ENCODE measurements at places on chromosomes 2 and 18. TPM values are rescaled to one million over a fixed set of nuclear protein-coding genes. Genes with fewer than 3 reads are reported as not detected.

DNA sequence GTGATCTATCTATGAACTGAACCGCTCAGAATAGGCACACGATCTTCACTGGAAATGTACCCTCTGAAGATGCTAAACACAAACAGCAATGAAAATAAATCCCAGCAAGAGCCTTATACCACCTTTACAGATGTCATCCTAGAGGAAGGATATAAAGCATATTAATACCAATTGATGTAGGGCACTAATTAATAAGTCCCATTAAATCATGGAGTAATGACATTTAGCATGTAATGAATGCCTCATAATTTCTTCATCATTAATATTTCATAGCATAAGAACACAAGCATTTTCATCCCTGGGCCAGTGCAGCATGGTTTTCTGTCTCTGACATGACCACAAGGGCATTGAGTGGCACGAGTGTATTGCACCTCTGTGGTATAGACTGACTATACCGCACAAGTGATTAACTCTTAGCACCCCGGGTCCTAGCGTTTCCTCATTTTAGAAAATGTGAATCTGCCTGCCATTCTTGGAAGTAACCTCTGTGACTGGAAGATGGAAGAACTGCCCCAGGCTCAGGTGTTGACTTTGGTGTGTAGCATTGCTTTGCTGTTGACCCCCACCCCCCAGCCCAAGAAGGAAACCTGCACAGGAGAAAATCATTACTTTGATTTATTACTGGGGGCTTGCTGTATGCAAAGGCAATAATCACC is 1.4 kb upstream of the TMEM178A start:
- peaks cover 15% of the 10 kb centered on the region for H3K36me3 ChIP-seq
- peaks cover 20% of the 10 kb centered on the region for H3K4me1 ChIP-seq
- H3K27ac ChIP-seq, result no peak overlapping the region
- peaks cover 42% of the 10 kb centered on the region for H3K27me3 ChIP-seq
- H3K4me3 ChIP-seq, result peak overlapping the region; percentile 48
- DNase-seq, result no peak

DNA sequence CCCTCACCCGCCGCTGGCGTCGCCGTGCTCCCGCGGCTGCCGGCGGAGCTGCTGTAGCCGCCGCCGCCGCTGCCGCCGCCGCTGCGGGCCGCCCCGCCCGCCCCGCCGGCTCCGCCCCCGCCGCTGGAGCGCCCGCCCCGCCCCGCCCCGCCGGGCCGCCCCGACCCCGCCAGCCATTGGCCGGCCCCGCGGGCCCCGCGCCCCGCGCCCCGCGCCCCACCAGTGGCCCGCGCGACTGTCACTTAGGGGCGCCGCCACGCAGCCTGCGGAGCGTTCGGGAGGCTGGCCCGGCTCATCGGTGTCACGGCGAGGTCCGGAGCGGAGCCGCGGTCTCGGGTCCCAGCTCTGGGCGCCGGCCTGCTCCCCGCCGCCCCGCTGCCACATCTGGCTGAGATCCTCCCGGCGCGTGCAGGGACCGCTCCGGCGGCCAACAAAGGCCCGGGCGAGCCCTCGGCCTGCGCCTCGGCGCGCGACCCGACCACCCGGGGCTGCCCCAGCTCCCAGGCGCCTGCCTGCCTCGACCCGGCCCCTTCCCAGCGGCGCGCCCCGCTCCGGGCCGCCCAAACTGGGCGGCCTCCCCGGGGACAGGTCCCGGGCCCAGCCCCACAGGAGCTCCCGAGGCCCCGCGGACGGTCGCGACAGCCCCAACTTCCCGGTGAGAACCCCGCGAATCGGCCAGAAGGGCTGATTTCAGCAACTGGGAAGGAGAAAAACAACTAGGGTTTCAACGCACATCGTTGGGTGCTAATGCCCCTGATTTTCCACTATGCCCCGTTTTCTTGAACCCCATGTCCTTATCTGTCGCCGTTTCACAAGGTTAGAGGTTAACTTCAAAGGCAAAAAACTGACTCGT is at the start of gene MGAT4A:
Gene MGAT4A, minus strand, starts transcription at position 92 of the 853 bp plus-strand sequence. CDS start 4,800 bp downstream, outside the sequence.
- H3K27me3 ChIP-seq, result no peaks in the 10 kb centered on the region
- H3K4me1 ChIP-seq, result peaks cover 22% of the 10 kb centered on the region
- H3K4me3 ChIP-seq, result peak within 1 kb of the TSS; percentile 90
- H3K36me3 ChIP-seq, result no peaks in the 10 kb centered on the region
- H3K27ac ChIP-seq, result no peak within 1 kb of the TSS
- DNase-seq, result peak; percentile 79

GRCh38 chr2:5076599-5076998 is 615.6 kb upstream of the SOX11 start:
- no peak overlapping the region for H3K27ac ChIP-seq
- no peak for DNase-seq
- no peak overlapping the region for H3K4me3 ChIP-seq
- H3K36me3 ChIP-seq, result no peaks in the 10 kb centered on the region

- H3K4me1 ChIP-seq, result no peaks in the 10 kb centered on the region
- peaks cover 37% of the 10 kb centered on the region for H3K27me3 ChIP-seq
- H3K36me3 ChIP-seq, result no peaks in the 10 kb centered on the region
- no peak overlapping the region for H3K27ac ChIP-seq
- H3K4me3 ChIP-seq, result no peak overlapping the region
These were observed 175.4 kb upstream of the SIX2 start for GRCh38 chr2:45184606-45185005.

DNA sequence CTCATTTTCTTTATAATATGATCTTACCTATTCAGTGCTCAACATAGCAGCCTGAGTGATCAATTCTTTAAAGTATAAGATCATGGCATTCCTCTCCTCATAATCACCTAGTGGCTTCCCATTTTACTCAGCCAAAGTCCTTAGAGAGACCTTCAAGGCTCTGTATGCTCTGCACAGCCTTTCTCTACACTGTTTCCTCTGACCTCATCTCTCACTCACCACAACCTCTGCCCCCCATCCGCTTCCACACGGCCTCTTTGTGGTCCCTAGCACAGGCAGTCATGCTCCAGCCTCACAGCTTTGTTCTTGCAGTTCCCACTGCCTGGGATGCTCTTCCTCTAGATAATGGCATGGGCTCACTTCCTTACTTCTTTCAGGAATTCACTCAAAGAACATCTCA is 109.2 kb downstream of the HIBCH start:
- peaks cover under 1% of the 10 kb centered on the region for H3K36me3 ChIP-seq
- no peak for DNase-seq
- H3K4me3 ChIP-seq, result no peak overlapping the region
- no peak overlapping the region for H3K27ac ChIP-seq

GRCh38 chr2:71507476-71507875 is 54.1 kb downstream of the DYSF start:
- no peak overlapping the region for H3K27ac ChIP-seq
- no peaks in the 10 kb centered on the region for H3K36me3 ChIP-seq
- peaks cover 20% of the 10 kb centered on the region for H3K27me3 ChIP-seq
- H3K4me3 ChIP-seq, result no peak overlapping the region
- no peak for DNase-seq
- H3K4me1 ChIP-seq, result peaks cover 5% of the 10 kb centered on the region

DNA sequence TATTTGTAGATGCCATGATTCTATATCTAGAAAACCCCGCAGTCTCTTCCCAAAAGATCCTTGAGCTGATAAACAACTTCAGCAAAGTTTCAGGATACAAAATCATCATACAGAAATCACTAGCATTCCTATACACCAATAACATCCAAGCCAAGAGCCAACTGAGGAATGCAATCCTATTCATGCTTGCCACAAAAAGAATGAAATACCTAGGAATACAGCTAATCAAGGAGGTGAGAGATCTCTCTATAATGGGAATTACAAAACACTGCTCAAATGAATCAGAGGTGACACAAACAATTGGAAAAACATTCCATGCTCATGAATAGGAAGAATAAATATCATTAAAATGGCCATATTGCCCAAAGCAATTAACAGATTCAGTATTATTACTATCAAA is 551.4 kb upstream of the SLC39A10 start:
- H3K27me3 ChIP-seq, result no peaks in the 10 kb centered on the region
- DNase-seq, result no peak
- H3K27ac ChIP-seq, result no peak overlapping the region
- no peaks in the 10 kb centered on the region for H3K4me1 ChIP-seq

DNA sequence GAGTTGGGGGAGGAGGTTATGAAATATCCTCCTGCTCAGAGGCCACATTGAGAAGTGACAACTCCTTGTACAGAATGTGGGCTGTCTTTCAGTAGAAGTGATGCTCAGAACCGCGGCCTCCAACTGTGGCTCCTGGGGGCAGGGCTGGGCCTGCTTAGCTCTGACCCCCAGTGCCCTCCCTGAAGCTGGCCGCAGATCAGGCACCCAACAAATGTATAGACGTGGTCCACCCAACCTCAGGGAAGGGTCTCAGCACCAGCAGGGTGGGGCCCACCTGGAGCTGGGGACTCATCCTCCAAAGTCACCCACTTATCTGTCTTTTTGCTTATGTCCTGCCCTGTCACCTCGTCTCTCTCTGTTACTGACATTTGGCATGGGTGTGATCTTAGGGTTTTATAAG is 11.1 kb upstream of the BIN1 start:
- H3K4me3 ChIP-seq, result no peak overlapping the region
- peaks cover 30% of the 10 kb centered on the region for H3K27me3 ChIP-seq
- no peaks in the 10 kb centered on the region for H3K4me1 ChIP-seq
- no peak for DNase-seq

DNA sequence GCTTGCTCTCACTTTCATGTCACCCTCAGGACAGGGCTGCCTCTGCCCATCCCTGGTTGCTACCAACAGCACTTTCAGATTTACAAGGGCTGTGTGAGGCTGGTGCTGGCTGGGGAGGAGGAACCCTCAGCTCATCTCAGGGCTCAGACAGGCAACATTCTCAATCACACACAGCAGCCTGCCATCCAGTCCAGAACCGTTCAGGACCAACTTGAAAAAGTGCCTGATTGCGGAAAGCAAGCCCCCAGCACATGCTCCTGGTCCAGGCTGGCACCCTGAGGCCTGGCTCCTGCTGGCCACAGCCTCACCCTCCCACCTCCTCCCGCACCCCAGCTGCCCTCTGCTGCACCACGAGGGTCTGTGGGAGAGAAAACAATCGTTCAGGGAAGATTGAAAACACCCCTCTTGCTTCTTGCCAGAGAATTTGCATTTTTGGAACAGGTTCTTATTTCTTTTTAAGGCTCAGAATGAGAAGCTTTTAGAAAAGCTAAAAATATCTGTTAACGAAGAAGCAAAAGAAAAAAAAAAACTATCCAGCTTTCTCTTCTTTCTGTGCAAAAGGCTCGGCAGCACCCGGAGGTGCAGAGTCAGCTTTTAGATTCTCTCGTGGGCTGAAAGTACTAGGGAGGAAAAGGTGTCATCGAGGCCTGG is 403.8 kb upstream of the ID2 start:
- H3K4me1 ChIP-seq, result no peaks in the 10 kb centered on the region
- H3K27me3 ChIP-seq, result peaks cover 29% of the 10 kb centered on the region
- DNase-seq, result no peak
- no peaks in the 10 kb centered on the region for H3K36me3 ChIP-seq
- no peak overlapping the region for H3K4me3 ChIP-seq

GRCh38 chr2:200219309-200220113 is 87.0 kb upstream of the SPATS2L start:
- H3K4me3 ChIP-seq, result no peak overlapping the region
- peaks cover 4% of the 10 kb centered on the region for H3K4me1 ChIP-seq
- H3K36me3 ChIP-seq, result no peaks in the 10 kb centered on the region
- no peak overlapping the region for H3K27ac ChIP-seq
- DNase-seq, result no peak

GRCh38 chr18:2310886-2311285 is 260.4 kb downstream of the METTL4 start:
- H3K27ac ChIP-seq, result no peak overlapping the region
- H3K27me3 ChIP-seq, result peaks cover 37% of the 10 kb centered on the region
- no peak for DNase-seq
- no peaks in the 10 kb centered on the region for H3K36me3 ChIP-seq
- H3K4me3 ChIP-seq, result no peak overlapping the region

DNA sequence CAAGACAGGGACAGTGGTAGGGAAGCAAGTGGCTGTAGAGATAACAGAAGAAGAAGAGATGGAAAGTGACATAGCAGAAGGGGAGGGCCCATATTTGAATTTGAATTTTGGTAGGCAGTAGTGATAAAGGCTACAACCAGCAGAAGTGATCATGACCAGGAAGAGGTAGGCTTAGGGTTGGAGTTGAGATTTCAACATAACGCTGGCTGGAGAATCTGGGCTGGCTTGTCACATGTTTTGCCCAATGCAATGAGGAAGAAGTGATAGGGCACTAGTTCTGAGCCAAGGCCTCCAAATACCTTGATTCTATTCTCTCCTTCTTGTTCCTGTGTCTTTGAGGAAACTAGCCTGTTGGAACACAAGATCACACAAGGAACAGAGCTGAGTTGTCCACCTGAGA is 69.4 kb downstream of the SCG2 start:
- no peaks in the 10 kb centered on the region for H3K36me3 ChIP-seq
- no peak overlapping the region for H3K4me3 ChIP-seq
- DNase-seq, result no peak

DNA sequence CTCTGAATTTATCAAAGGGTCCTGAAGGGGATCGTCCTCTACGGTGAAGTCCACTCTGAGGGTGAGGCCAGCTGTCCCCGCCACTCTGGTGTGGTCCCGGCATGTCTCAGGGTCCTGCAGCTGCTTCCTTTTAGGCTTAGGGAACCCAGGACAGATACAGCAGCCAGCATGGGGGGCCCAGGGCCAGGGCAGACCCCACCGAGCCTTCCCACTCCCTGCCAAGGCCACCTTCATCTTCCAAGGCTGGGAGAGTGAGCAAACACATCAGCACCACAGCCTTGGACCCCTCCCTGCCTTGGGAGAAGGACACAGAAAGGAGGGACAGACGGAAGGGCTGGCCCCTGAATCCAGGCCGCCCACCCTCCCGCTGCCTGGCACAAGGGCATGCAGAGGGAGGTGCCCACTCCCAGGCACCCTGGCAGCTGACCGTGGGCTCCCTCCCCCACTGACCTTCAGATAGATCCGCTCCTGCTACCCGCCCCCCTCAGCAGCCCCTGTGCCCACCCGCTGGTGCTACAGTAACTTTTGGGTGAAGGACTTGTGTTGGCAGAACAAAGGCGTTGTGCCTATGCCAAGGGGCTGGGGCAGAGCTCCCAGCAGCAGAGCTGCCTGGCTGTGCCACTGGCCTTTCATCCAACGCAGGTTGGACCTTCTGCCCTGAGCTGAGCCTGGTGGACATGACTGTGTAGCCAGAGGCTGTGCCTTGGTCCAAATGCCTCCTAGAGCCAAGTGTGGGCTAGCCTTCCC is 7.6 kb downstream of the CYP26B1 start:
- DNase-seq, result no peak
- peaks cover 8% of the 10 kb centered on the region for H3K4me1 ChIP-seq
- peaks cover 65% of the 10 kb centered on the region for H3K27me3 ChIP-seq
- no peak overlapping the region for H3K27ac ChIP-seq
- H3K36me3 ChIP-seq, result no peaks in the 10 kb centered on the region

- H3K27me3 ChIP-seq, result no peaks in the 10 kb centered on the region
- no peaks in the 10 kb centered on the region for H3K36me3 ChIP-seq
- DNase-seq, result no peak
- no peaks in the 10 kb centered on the region for H3K4me1 ChIP-seq
- H3K4me3 ChIP-seq, result no peak overlapping the region
- no peak overlapping the region for H3K27ac ChIP-seq
These were observed 196.1 kb upstream of the CTAGE1 start for GRCh38 chr18:22613788-22614187.

The ARMC9 gene
- polyA plus RNA-seq, result 0.71 TPM

The ADCYAP1 gene
- not detected for polyA plus RNA-seq

The TFCP2L1 gene
- not detected for polyA plus RNA-seq

Data from naive B cell (primary cell).